ENCODE measurements at places on chromosomes 4 and X. TPM values are rescaled to one million over a fixed set of nuclear protein-coding genes. Genes with fewer than 3 reads are reported as not detected.

XPNPEP2 gene
- 78.6 TPM for polyA plus RNA-seq

PAGE2 gene
- not detected for polyA plus RNA-seq

C1QTNF7 gene
- 5.3 TPM for polyA plus RNA-seq

FRAS1 gene
- 6.5 TPM for polyA plus RNA-seq

EMCN gene
- polyA plus RNA-seq = 140 TPM

ASB5 gene
- polyA plus RNA-seq = 0.37 TPM

WDFY3 gene
- polyA plus RNA-seq = 9.4 TPM

GAGE2A gene
- not detected for polyA plus RNA-seq

ZNF157 gene
- polyA plus RNA-seq = 0.17 TPM

SPANXN4 gene
- polyA plus RNA-seq = not detected

HADH gene
- 126 TPM for polyA plus RNA-seq

SH3D19 gene
- 13.6 TPM for polyA plus RNA-seq

DNA sequence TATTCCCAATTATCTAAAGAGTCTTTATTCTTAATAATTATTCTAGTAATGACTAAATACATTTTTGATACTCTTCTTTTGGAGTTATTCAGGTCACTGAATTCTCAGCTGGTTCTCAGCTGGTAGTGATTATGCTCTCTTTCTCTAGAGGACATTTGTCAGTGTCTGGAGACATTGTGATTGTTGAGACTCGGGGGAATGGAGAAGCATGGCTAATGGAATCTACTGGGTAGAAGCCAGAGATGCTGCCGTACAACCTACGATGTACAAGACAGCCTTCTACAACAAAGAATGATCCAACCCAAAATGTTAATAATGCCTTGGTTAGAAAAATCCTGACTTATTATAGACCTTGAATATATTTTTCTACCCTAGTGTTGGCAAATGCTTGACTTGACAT lies 149.2 kb upstream of the ANKRD50 start:
- no peak for DNase-seq

GRCh38 chr4:2551118-2551517 lies 14.7 kb downstream of the FAM193A start:
- DNase-seq = no peak

DNA sequence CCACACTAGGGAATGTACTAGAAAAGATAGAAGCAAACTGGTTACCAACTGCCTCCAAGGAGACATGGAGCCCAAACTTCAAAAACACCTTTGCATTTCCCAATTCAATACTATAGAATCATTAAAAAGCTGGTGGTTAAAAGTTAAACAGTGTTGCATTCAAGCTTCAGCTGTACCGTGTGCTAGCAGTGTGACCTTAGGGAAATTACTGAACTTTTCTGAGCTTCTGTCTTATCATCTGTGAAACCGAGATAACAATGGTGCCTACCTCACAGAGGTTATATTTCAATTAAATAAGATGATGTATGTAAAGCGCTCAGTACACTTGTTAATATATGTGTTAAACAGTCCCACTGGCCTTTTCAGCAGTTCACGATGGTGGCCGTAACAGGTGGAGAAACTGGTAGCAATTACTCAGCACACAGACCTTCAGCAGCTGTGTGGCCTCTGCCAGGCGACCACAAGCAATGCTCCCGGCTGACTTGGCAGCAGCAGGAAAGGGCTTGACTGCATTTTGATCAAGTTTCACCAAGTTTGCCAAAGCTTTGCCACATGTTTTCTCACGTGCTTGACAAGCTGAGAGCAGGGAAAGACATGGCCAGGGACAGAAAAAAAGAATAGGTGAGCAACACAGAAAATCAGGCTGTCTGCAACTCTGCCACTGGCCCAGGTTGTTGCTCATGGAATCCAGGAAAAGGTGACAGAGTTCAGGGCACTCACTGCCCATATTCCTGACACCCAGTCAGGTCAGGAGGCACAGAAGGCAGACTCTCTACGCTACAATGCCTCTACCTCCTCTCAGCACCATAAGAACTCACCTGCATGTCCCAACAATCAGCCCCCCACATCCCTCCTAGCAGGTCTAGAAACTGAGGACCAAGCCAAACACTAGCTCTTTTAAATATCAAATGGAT lies 72.1 kb downstream of the PARM1 start:
- no peak for DNase-seq

GRCh38 chrX:43238461-43238945 lies 417.6 kb upstream of the MAOA start:
- no peak for DNase-seq

DNA sequence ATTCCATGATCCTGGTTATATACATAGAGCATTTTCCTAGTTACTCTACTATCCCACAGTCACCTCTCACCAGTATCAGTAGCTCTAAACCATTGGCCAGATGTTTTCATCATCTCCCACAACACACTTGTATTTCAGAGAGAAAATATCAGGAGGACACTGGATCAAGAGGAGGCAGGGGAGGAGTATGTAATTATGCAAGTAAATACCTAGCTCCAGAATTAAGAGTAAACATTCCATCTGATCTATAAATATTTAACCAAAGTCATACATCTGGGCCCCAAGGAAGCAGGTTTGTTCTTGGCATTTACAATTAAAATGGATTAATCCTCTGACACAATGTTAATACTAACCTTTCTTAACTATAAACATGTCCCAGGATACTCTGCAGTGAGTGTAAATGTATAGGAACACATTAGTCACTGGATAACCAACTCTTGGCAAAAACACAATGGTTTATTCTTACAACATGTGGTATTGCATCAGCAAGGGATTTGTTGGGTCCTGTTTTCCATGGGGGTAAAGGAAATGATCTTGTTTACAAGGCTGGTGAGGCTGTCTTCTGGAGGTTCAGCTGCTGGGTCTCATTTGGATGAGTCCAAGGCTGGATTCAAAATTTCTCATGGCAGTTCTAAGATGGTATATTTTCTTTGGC lies 170.1 kb downstream of the ATG4A start:
- DNase-seq = no peak

GRCh38 chrX:69060631-69061408 lies 104.4 kb downstream of the PJA1 start:
- DNase-seq = peak; percentile 64

DNA sequence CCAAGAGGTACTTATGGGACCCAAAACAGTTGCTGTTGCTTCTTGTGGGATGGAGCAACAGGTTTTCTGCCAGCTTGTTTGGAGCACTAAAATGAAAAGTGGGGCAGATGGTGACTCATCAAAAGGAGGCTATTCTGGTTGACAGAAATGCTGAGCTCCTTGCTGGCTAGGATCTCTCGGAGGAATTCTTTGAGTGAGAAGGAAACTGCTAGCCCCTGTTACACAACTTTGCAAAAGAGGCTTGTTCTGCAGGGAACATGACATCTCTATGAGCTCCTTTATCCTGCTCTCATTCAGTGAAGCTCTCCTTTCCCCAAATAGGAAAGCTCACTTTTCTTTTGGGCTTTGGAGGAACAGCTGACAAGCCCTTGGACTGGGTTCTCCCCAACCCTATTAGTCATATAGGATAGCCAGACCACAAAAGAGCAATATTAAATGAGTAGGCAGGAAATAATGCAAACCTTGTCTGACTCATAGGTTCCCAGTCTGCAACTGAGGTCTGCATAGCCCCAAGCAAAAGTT lies 108.3 kb downstream of the CDS1 start:
- no peak for DNase-seq

- no peak for DNase-seq
Measured at GRCh38 chrX:48958635-48959094, 1.3 kb upstream of the OTUD5 start.

GRCh38 chrX:40146262-40147125 lies 48.7 kb upstream of the BCOR start:
- peak; percentile 81 for DNase-seq

DNA sequence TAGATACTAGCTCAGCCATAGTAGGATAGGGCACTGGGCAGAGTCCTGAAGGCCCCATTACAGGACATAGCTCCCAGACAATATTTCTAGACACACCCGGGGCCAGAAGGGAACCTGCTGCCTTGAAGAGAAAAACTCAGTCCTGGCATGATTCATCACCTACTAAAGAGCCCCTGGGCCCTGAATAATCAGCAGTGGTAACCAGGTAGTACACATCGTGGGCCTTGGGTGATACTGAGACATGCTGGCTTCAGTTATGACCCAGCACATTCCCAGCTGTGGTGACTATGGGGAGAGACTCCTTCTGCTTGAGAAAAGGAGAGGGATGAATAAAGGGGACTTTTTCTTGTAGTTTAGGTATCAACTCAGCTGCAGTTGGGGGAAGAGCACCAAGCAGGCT lies 104.3 kb upstream of the STK26 start:
- no peak for DNase-seq

- DNase-seq = no peak
Measured at GRCh38 chr4:153426207-153426885, 39.8 kb upstream of the TMEM131L start.

DNA sequence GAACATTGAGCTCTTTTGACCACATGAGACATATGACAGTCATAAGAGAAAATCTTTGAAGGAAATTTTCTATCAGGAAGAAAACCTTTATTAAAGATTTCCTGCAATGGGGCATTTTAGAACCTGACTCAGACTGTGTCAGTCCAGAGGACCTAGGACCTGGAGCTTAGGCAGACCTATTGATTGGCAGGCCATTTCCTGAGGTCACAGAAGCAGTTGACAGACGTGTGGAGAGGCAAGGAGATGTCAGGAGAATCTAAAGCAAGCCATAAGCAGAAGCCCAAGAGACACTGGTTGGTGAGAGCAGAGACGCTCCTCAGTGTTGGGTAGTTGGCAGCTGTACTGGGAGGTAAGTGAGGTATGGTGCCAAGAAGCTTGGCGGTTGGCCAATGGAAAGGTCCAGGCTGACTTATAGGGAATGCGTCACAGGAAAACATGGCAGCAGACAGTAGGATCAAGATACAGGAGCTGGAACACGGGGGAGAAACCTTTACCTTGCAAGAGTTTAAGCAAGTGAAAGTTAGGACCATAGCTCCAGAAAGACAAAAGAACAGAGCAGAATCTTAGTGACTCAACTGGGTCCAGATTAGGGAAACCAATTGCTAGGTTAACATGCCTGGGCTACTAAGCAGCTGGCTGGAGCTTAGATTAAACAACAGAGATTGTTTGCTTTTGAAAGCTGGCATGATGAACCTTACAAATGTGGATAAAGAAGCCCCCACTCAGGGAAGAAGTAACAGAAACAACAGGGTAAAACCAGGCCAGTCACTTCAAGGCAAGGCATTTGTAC lies 18.6 kb downstream of the PALLD start:
- DNase-seq = no peak

DNA sequence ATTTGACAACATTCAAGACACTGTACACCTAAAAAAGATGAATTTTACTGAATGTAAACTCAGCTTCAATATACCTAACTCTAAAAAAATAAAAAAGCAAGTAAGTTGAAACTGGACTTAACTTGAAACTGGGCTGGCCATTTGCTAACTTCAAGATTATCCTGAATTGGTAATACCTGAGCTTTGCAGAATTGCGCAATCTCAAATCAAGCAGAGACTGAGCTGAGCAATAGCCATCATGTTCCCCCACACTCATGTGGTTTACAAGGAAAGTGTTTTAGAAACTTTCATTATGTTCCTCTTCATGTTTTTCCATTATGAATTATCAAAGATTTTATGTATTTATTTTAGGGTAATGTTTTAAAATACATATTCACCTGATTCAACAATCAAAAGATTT lies 38.7 kb downstream of the ANXA5 start:
- DNase-seq = no peak

DNA sequence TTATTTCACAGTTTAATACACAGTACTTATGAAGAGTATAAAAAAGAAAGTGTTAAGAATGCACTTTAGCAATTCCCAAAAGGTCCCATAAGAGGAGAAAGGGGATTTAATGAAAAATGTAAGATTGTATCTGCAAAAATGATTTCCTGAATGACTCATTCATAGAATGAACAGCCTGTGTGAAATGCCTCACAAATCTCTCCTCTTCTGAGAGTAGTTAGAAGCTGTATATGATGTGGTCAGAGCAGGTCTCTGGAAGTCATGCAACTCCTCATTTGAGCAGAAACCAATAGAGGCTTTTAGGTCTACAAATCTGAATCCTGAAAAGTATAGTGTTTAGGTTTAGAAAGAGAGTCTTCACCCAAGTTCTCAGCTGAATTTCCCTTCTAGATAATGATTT lies 381.3 kb upstream of the INTU start:
- DNase-seq = no peak

DNA sequence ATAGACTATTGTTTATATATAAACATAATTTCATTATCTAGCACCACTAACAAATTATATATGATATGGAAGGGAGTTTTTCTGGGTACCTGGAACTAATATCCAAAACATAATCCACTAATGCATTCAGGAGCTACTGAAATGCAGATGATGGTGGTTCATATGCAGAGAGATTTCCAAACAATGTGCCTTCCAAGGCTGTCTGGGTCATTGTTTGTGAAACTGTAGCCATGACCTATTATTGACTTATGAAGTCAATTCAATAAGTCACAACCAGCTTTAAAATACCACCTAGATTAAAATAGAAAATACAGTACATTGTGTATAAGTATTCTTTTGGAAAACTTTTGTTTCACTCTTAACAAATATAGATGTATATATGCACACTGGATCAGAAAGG lies 237.0 kb upstream of the PRPS2 start:
- no peak for DNase-seq

DNA sequence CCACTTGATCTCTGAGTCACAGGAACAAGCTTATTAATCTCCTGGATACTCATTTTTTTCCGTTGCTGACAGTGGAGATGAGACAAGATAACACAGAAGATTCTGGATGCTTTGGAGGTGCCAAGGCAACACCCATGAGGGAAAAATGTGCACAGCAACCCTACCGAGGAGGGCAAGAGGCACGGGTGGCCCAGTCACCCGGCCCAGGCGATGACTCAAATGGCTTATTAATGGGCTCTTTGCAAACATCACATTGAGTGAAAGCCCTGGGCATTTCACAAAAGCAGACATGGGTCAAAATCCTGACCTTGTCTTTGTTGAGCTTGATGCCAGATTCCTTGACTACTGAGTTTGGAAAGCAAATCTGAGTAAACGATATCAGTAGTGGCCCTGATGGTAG lies 315.1 kb downstream of the STK32B start:
- no peak for DNase-seq

DNA sequence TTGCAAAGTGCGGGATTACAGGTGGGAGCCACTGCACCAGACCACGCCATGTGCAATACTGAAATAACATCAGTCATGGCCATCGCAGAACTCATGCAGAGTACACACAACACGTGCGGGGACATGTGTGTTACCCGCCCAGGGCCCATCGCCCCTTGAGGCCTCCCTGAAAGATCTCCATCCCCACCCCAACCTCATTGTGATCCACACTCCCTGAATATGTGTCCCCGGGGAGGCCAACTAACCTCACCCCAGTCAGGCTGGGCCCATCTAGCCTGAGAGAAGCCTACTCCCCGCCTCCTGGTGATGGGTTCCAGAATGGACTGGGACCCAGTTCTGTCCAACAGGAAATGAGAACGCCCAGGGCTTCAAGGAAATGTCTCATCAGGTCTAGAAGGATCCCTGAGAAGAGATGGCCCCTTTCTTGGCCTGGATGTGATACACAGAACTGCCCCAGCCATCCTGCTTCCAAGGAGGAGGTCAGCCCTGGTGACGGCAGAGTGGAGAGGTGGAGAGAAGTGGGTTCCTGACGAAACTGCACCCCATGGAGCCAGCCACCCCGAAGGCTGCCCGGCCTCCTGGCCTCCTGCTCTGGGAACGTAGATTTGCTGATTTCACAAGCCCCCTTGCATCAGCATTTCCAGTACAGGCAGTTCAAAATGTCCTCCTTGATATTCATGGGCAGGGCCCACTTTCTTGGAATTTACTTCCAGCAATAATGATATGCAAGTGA lies 22.5 kb upstream of the CLDN24 start:
- DNase-seq = no peak
